ENCODE measurements at places on chromosomes 3 and 15.

GRCh38 chr15:91192690-91193377, 92.8 kb downstream of the SV2B start:
- DNase-seq, result no peak

- DNase-seq, result no peak
Observed at GRCh38 chr3:55246033-55246432, 241.1 kb downstream of the WNT5A start.

GRCh38 chr3:27342267-27342666, 26.9 kb downstream of the NEK10 start:
- DNase-seq, result no peak

GRCh38 chr15:32870240-32871033, 152.6 kb downstream of the GREM1 start:
- DNase-seq, result peak; percentile 85

GRCh38 chr3:1987980-1988379, 110.7 kb upstream of the CNTN4 start:
- no peak for DNase-seq

- DNase-seq, result peak; percentile 8
Observed at GRCh38 chr3:22734756-22735155, 468.4 kb upstream of the UBE2E2 start.

- DNase-seq, result no peak
Observed at GRCh38 chr15:79122991-79123390, 32.4 kb upstream of the RASGRF1 start.

DNA sequence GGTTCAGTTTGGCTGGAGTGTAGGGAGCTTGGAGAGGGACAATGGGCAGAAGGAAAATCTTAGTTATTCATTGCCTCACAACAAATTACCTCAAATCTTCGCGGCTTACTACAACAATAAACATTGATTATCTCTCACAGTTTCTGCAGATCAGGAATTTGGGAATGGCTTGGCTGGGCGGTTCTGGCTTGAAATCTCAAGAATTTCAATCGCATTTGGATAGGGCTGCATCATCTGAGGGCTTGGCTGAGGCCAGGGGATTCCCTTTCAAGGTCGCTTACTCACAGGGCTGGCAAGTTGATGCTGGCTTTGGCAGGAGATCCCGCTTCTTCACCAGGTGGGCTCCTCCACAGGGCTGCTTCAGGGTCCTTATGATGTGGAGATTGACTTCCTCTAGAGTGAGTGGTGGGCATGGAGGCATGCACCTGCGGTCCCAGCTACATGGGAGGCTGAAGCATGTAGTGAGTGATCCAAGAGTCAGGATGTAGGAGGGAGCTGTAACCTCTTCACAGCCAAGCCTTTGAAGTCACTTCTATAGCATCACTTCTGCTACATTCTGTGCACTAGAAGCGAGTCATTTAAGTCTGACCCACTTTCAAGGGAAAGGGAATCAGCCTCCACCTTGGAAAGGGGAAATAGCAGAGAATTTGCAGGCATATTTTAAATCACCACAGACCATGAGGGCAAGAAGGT, 63.1 kb downstream of the CDC25A start:
- peak; percentile 82 for DNase-seq

DNA sequence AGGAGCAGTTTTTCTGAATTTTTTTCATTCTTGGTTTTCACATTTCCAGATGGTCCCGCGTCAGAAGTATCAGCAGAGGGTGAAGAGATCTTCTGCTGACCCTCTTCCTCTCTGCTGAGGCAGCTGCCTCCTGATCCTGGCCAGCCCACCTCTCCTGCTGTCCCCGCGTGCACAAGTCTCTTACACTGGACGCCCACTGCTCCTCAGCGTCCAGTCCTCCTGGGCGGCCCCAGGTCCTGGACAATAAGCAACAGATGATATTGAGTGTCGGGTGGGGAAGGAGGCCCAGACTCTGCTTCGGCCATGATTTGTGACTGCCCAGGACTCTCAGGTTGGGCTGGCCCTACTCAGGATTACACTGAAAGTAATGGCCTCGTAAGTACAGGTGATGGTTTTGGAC, 50.1 kb downstream of the KLHL25 start:
- no peak for DNase-seq

DNA sequence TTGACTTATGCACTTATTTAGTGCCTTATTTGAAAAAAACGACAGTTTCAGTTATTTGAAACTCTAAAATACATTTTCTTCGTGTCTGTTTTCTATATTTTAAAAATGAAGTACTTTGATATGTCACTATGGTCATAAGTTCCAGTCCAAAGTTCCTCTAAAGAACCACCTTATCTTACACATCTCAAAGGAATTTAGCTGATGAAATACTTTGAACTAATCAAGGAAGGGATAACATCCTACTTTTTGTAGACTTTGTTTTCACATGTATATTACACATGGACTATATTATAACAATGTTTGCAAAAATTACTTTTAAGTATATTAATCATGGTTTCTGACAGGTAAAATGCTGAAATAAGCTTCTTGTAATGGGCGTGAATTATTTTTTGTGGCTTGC, 265.8 kb upstream of the ZNF717 start:
- no peak for DNase-seq

DNA sequence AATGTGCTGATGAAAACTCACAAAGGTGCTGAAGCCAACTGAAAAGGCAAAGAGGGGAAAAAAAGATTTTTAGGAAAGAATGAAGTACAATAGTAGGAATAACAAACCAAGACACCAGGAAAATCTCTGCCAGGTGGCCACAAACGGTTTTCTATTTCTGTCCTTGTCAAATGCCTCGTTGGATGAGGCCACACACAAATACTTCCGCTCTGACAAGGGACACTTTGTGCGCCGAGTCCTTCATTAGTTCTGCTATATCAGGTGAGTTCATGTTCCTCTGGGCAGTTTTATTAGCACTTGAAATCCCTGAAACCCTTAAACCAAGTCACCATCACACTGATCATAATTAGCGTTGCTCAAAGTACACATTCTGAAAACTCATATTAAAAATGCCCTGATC, 373.1 kb downstream of the VPS13C start:
- no peak for DNase-seq

- no peak for DNase-seq
Observed at GRCh38 chr3:56207922-56208321, 260.3 kb downstream of the ERC2 start.

- no peak for DNase-seq
Observed at GRCh38 chr3:182220471-182220870, 508.7 kb downstream of the SOX2 start.

DNA sequence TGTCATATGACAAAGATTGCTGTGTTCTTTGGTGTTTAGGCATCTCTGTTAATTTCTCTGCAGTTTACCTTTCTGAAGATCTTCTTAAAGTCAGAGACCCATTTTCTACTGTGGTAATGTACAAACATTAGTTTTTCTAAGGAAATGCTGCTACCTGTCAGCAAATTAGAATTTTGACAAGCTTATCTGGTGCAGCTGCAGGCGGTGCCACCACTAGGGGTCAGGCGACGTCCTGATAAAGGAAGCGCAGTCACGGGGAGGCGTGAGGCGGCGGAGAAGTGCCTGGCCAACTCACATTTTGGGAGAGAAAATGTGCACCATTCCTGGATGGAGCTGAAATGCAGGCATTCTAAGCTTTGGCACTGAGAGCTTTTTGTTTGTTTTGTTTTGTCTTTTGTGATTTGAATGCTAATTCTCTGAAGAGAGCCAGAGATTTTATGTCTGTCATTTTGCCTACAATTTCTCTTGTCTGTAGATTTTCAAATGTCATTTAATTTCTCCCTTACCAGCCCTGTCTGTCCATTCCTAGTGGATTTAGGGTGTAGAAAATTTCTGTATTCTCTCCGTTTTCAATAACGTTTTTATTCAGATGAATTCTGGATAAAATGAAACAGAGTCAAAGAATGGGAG, 24.9 kb upstream of the SIAH2 start:
- peak; percentile 82 for DNase-seq

DNA sequence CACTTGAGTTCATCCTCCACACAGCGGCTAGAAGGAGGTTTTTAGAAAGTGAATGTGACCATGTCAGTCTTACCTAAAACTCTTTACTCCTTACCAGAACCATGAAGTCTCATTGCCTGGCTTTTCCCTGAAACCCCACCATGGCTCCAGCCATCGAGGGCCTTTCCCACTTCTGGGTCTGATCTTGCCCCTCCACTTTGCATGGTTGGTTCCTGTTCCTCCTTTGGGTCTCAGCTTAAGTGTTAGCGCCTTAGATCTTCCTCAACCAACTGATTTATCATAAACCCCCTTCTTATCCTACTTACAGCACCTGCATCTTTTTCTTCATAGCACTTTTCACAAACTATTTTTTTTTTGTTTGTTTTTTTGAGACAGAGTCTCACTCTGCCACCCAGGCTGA, 45.9 kb upstream of the ULK4 start:
- no peak for DNase-seq

GRCh38 chr3:140004271-140004670, 69.3 kb downstream of the CLSTN2 start:
- no peak for DNase-seq

DNA sequence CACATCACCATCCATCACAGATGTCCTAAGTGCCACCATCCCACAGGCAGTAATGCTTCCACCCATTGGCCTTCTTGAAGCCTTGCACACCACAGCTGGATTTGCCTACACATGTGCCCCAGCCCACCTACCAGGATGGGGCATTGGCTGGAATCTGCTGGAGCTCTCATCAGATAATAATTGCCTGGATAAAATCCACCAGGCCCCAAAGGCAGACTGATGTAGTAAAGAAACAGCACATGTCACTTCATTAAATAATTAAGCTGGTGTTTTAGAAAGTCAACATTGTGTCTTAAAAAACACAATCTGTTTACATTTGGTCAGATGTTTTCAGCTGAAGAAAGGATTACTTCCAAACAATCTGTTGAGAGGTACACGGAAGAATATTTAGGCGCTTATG, 229.5 kb downstream of the ATP8B4 start:
- DNase-seq, result no peak

DNA sequence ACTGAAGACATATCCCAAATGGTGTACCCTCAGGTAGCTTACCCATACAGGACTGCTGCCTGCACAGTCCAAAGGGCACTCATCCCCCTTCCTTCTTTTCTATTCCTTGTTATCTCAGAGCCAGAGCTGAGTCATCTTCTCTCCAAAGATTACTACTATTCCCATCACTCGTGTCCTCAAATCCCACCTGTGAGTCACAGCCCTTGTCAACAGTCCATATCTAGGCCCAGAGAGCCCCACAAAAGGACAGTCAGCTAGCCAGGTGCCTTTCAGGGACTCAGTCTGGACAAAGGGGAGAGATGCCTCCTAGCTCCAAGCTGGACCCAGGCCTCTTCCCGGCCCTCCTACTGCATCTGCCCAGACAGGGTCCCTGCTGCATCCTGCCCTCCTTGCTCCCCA, 11.0 kb downstream of the PARP16 start:
- DNase-seq, result no peak

GRCh38 chr3:16759227-16759903, 125.4 kb upstream of the PLCL2 start:
- DNase-seq, result no peak

- no peak for DNase-seq
Observed at GRCh38 chr3:27728195-27729087, 6.3 kb upstream of the EOMES start.

DNA sequence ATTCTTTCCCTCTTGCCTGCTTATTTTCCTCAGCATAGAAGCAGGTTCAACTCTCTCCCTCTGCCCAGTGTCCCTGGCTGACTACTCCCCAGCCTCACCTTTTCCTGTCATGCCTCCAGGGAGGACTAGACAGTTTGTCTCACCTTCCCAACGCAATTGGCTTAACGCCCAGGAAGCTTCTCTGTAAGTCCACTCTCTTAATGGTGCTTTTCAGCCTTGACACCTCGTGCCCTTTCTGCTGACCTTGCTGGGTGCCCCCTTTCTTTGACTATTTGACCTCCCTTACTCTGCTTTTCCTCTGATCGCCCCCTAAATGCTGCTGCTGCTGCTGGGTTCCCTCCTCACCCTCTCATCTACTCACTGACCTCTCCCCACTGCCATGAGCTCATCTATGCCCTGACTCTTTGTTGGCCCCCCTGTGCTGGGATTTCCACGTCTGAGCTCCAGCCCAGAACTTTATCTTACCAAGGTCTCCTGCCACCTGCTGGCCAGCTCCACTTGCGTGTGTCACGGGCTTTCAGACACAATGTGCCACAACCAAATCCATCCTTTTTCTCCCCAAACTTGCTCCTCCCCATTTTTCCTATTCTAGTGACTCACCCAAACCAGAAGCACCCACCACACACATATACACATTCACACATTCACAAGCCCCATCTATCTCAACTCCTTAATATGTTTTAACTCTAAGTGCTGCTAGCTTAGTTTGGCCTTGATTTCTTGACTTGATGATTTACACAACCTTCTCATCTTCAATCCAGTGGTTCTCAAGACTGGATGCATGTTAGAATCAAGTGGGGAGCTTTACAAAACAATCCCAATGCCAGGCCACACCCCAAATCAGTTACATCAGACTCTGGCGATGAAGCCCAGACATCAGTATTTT, 16.6 kb downstream of the EPB42 start:
- DNase-seq, result peak; percentile 80

- DNase-seq, result no peak
Observed at GRCh38 chr3:72510247-72510646, 338.0 kb downstream of the SHQ1 start.

DNA sequence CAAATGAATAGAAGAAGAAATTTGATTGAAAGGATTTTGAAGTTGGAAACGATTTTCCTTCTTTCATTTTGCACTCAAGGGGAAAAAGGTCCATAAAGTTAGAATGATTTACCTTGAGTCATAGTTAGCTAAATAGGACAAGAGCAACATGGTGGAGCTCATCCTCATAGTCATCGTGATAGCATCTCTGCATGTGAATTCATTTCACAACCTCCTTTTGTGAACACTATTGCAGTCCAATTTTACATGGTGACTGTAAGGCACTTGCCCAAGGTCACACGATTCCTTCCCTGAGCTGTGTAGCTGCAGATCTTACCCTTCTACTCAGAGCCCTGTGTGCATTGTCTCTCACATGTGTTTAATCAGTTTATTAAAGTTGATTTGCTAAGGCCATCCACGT, 359.8 kb upstream of the C2CD4B start:
- DNase-seq, result peak; percentile 30

DNA sequence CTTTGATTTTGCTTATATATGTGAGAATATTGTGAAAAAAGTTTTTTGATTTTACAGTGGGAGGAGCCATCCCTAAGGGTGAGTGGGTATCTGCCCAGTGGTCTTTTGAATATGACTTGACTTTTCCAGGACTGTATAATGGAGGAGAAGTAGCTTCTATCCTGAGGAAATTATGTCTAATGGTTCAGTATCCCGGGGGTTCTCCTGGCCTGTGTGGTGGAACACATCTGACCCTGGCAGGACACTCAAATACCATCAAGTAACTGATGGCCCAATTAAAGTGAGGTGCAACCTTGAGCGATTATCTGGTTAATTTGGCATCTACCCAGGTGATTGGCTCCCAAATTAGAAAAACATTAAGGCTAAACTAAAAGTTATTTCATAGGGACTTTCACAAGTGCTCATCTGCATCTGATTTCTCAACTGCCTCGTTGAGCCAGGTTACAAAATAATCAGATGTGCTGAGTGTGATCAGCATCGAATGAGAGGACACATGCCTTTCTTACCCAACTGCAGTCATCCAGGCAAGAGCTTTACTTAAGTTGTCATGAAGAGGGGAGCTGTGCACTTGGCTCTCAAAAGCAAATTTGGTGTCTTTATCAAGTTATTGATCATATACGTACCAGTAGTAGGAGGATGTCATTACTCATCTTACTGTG, 201.4 kb downstream of the IL5RA start:
- DNase-seq, result no peak

GRCh38 chr15:35693286-35693685, 147.3 kb upstream of the DPH6 start:
- DNase-seq, result peak; percentile 17

GRCh38 chr3:20739814-20740213, 553.8 kb upstream of the SGO1 start:
- DNase-seq, result no peak
